Activated gamma-delta T cell (primary cell): ENCODE measurements at places on chromosomes 4 and X.

- DNase-seq = no peak
Measured at GRCh38 chrX:54597728-54598127, 67.7 kb downstream of the GNL3L start.

GRCh38 chrX:118062817-118063615, 53.6 kb downstream of the KLHL13 start:
- no peak for DNase-seq

- DNase-seq = no peak
Measured at GRCh38 chrX:24498181-24498580, 33.1 kb downstream of the PDK3 start.

DNA sequence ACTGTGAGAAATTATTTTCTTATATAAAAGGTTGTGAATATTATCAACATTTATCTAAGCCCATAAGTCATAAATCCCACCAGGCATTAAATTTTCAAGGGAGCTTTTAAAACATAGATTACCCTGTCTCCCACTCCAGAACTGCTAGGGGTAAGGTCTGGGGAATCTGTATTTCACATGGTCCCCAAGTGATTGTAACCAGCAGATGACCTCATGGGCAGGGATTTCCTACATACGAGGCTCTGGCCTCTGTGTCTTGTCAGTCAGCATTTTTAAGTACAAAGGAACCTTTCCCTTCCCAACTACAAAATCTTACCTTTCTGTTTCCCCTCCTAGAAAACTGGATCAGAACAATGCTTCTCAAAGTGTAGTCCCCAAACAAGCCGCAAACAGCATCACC, 188.6 kb downstream of the TSPAN5 start:
- no peak for DNase-seq

DNA sequence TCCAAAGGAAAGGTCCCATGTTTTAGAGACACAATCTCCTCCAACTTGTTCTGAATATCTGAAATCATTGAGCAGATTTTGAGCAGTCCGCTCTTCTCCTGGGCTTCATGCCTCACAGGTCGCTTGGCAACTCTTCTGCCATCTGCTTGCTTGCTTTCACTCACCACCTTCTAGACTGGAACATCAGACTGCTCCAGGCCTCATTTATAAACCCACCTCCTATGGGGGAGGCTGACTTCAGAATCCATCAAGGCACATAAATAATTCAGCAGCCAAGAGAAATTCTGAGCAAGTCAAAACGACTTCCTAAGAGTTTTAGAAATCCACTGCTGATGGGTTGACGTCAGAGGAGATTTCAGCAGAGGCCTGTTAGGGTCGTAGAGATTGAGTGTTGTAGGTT, 64.1 kb downstream of the FAM184B start:
- no peak for DNase-seq
